ENCODE measurements at places on chromosomes 2 and 18. TPM values are rescaled to one million over a fixed set of nuclear protein-coding genes. Genes with fewer than 3 reads are reported as not detected.
A peak's percentile ranks its signal among the peaks of the same experiment; 100 is the strongest.

DNA sequence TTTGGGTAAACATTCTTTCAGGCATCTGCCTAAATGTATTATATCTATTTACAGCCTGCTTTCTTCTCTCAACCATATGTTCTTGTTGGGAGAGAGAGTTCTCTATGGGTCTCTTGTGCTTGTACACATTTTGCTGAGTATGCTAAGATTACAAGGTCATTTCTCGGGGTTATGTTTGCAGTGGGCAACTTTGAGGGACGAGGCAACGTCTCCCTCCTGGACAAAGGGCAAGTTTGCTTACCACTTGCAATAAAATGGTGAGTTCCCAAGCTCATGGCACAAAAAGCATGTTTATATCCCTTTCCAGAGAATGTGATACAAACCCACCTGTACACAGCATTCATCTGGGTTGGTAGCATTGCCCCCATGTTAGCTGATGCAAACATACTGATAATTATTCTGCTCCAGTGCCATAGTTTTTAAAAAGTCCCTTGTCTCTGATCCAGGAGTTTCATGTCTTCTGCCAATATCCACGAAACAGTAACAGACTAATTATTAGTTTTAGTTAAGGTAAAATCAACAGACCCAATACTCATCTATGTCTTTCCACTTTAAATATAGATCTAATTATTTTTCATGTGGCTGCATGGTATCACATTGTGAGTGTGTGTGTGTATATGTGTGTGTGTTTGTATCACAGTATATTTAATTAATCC lies 84.2 kb upstream of the MAPK4 start:
- no peaks in the 10 kb centered on the region for H3K36me3 ChIP-seq
- no peak overlapping the region for H3K4me3 ChIP-seq
- H3K4me1 ChIP-seq: no peaks in the 10 kb centered on the region
- H3K27ac ChIP-seq: no peak overlapping the region

The RAB17 gene
- total RNA-seq: 10.6 TPM

GRCh38 chr18:65124633-65125032 lies 626.2 kb upstream of the CDH7 start:
- H3K4me1 ChIP-seq: peaks cover 5% of the 10 kb centered on the region
- no peak overlapping the region for H3K27ac ChIP-seq
- H3K36me3 ChIP-seq: no peaks in the 10 kb centered on the region
- H3K4me3 ChIP-seq: peak overlapping the region; percentile 44
- H3K27me3 ChIP-seq: no peaks in the 10 kb centered on the region

DNA sequence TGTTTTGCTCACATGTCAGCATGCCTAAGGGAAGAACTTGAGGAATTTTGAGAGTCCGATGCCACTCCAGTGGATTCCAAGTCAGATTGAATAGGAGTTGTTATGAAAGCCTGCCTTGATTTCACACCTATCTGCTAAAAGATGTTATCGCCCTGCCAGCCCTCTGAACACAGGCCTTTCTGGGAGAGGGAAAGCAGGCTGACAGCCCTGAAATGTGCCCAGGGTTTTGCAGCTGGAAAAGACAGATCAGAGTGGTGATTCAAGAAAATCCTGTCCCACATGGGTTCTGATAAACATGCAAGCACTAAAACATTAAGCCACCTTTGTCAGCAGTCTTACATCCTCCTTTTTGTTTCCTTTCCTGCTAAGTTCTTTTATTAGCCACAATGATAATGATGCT lies 1752.9 kb upstream of the CELF4 start:
- no peaks in the 10 kb centered on the region for H3K27me3 ChIP-seq
- no peak overlapping the region for H3K27ac ChIP-seq
- no peak overlapping the region for H3K4me3 ChIP-seq
- DNase-seq: no peak

The NRP2 gene
- 10.3 TPM for total RNA-seq

- peaks cover 9% of the 10 kb centered on the region for H3K4me1 ChIP-seq
- H3K27ac ChIP-seq: no peak overlapping the region
- no peak for DNase-seq
- no peaks in the 10 kb centered on the region for H3K36me3 ChIP-seq
Observed at GRCh38 chr2:147663962-147664361, 180.9 kb upstream of the ACVR2A start.

- no peak overlapping the region for H3K4me3 ChIP-seq
- H3K27ac ChIP-seq: no peak overlapping the region
- no peaks in the 10 kb centered on the region for H3K36me3 ChIP-seq
- peaks cover 16% of the 10 kb centered on the region for H3K4me1 ChIP-seq
- H3K27me3 ChIP-seq: no peaks in the 10 kb centered on the region
Observed at GRCh38 chr2:23505218-23505983, 120.4 kb downstream of the KLHL29 start.

- no peaks in the 10 kb centered on the region for H3K4me1 ChIP-seq
- H3K27ac ChIP-seq: no peak overlapping the region
- no peak for DNase-seq
- no peaks in the 10 kb centered on the region for H3K27me3 ChIP-seq
- peaks cover 11% of the 10 kb centered on the region for H3K36me3 ChIP-seq
- H3K4me3 ChIP-seq: no peak overlapping the region
Observed at GRCh38 chr2:231334179-231334930, 61.2 kb upstream of the B3GNT7 start.

GRCh38 chr18:8468921-8469335 lies 140.3 kb upstream of the RAB12 start:
- no peak overlapping the region for H3K27ac ChIP-seq
- no peaks in the 10 kb centered on the region for H3K36me3 ChIP-seq
- no peaks in the 10 kb centered on the region for H3K4me1 ChIP-seq
- no peak for DNase-seq
- H3K4me3 ChIP-seq: no peak overlapping the region

The CACNB4 gene
- total RNA-seq: 0.49 TPM

DNA sequence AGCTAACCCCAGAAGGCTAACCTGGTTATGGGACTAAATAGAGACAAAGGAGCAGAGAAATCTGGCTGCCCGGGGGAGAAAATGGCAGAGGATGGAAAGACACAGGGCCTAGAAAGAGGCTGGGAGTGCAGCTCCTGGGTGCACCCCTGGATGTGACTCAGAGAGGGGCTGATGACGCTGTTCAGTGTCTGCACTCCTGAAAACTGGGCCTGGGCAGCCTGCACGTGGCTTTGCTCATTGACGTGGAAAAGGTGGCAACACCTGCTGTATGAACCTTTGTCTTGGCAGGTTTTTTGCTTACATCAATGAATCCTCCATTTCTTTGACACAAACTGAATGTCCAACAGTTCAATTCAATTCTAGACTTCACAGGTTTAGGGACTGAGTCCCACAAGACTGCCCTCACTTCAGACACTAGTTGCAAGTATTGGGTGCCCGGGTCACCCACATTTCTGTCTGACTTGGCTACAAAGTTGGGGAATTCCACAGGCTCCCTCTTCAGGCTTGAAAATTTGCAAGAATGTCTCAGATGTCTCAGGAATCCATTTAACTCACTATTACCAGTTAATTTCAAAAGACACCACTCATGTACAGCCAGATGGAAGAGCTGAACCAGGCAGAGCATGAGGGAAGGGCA lies 47.3 kb upstream of the PUM2 start:
- no peak for DNase-seq
- peaks cover 25% of the 10 kb centered on the region for H3K4me1 ChIP-seq
- no peaks in the 10 kb centered on the region for H3K36me3 ChIP-seq

DNA sequence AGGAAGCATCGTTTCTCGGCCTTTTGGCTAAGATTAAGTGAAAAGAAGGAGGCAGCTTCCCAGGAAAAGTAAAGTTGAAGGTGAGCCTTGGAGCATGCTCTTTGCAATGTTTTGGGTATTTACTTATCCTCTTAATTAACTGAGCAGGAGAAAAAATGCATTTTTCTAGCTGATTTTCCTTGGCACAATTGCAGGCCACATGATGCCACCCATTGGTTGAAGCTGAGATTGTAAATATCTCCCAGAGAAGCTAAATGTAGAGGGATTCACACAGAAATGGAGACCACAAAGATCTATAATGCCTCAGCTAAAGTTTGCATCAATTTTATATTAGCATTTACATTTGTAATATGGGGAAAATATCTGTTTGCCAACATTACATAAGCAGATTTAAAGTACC lies 294.1 kb downstream of the KCNS3 start:
- no peak for DNase-seq
- no peaks in the 10 kb centered on the region for H3K36me3 ChIP-seq
- H3K27ac ChIP-seq: no peak overlapping the region
- H3K4me1 ChIP-seq: peaks cover 18% of the 10 kb centered on the region

DNA sequence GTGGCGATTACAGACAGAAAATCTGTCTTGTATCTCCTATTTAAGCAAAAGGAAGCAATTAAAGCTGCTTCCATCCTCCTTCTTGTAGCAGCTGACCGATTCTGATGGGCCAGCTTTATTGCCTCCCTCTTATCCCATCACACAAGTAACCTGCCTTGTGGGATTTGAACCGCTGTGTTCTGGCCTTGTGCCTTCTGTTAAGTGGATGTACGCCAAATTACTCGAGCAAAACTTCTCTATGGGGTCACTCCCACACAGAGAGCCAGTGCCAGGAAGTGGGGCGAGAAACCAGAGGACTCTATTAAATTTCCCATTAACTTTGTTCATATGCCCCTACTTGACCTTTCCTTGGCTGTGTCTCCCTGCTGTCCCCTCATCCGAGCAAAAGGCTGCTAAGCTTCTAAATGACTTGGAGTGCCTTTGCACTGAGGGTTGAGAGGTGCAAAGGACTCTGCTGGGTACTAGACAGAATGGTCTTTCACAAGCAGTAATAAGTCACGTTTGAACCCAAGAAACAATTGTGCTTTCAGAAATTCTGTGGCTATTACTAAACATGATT lies 672.5 kb downstream of the MBD2 start:
- no peak overlapping the region for H3K27ac ChIP-seq
- H3K4me1 ChIP-seq: no peaks in the 10 kb centered on the region
- no peak overlapping the region for H3K4me3 ChIP-seq

The IL36G gene
- not detected for total RNA-seq

- no peak for DNase-seq
- no peak overlapping the region for H3K4me3 ChIP-seq
- peaks cover 87% of the 10 kb centered on the region for H3K27me3 ChIP-seq
- H3K27ac ChIP-seq: no peak overlapping the region
- H3K4me1 ChIP-seq: peaks cover 8% of the 10 kb centered on the region
- no peaks in the 10 kb centered on the region for H3K36me3 ChIP-seq
Observed at GRCh38 chr2:26563686-26564085, 77.5 kb downstream of the CIB4 start.

- peak; percentile 25 for DNase-seq
- no peak overlapping the region for H3K4me3 ChIP-seq
- peaks cover 5% of the 10 kb centered on the region for H3K4me1 ChIP-seq
- H3K36me3 ChIP-seq: peaks cover 4% of the 10 kb centered on the region
- H3K27me3 ChIP-seq: no peaks in the 10 kb centered on the region
Observed at GRCh38 chr2:41894563-41895333, 153.1 kb upstream of the PKDCC start.

The ASPRV1 gene
- total RNA-seq: 0.23 TPM

- peaks cover 51% of the 10 kb centered on the region for H3K36me3 ChIP-seq
- H3K4me1 ChIP-seq: peaks cover 27% of the 10 kb centered on the region
Observed at GRCh38 chr2:33292981-33293595, 183.4 kb upstream of the RASGRP3 start.

- no peak for DNase-seq
- H3K4me3 ChIP-seq: no peak overlapping the region
- no peaks in the 10 kb centered on the region for H3K4me1 ChIP-seq
- H3K27me3 ChIP-seq: no peaks in the 10 kb centered on the region
- H3K27ac ChIP-seq: no peak overlapping the region
- no peaks in the 10 kb centered on the region for H3K36me3 ChIP-seq
Observed at GRCh38 chr2:48572816-48573215, 42.9 kb downstream of the STON1 start.

- no peaks in the 10 kb centered on the region for H3K36me3 ChIP-seq
- no peak for DNase-seq
- H3K4me3 ChIP-seq: no peak overlapping the region
- H3K27ac ChIP-seq: no peak overlapping the region
- H3K4me1 ChIP-seq: peaks cover 12% of the 10 kb centered on the region
Observed at GRCh38 chr18:73715210-73715670, 432.4 kb downstream of the FBXO15 start.

DNA sequence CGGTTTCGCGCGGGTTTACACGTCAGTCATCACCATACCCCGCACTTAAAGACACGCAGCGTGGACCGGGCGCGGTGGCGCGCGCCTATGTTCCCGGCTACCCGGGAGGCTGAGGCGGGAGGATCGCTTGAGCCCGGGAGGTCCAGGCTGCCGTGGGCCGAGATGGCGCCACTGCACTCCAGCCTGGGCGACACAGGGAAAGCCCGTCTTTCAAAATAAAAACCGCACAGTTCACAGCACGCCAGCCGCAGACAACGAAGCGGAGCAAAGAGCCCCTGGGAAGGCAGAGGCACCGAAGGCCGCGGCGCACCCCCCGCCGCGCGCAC lies 328 bp downstream of the DTYMK start:
- H3K4me1 ChIP-seq: peaks cover 7% of the 10 kb centered on the region
- no peaks in the 10 kb centered on the region for H3K27me3 ChIP-seq
- no peak for DNase-seq
- H3K4me3 ChIP-seq: peak overlapping the region; percentile 90
- H3K27ac ChIP-seq: peak overlapping the region; percentile 79
- peaks cover 34% of the 10 kb centered on the region for H3K36me3 ChIP-seq

The DNAJC5G gene
- total RNA-seq: not detected

DNA sequence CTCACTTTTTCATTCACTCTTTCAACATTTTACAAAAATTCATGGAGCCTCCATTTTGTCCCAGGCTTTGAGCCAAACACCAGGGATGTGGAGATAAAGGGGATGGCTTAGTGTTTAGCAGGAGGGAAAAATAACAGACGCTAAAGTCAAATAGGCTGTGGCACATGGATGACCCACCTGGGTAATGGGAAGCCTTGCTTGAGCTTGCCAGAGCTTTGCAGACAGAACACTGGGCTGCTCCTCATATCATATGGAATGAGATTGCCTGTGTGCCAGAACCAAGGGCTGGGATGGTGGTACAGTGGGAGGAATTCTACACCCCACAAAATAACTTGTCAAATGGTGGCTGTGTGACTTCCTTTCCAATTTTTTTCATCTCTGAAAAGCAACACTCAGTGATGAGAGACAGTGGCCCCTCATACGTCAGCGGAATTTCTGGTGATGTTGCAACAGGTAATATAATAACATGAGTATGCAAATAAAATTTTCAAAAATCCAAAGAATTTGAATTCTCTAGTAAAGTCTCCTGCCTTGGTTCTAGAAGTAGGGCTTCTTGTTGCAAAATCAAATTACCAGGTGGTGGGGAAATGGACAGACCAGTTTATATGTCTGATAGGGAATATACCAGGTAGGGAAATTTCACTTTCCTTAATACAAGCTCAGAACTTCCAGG lies 252.9 kb downstream of the CLIP4 start:
- peaks cover 38% of the 10 kb centered on the region for H3K27me3 ChIP-seq
- peak; percentile 72 for DNase-seq
- H3K4me1 ChIP-seq: peaks cover 6% of the 10 kb centered on the region
- H3K27ac ChIP-seq: peak overlapping the region; percentile 11
- H3K36me3 ChIP-seq: peaks cover 6% of the 10 kb centered on the region

The CPLX4 gene
- not detected for total RNA-seq

GRCh38 chr2:237691029-237691907 lies 63.9 kb downstream of the LRRFIP1 start:
- DNase-seq: no peak
- peak overlapping the region; percentile 53 for H3K4me3 ChIP-seq
- H3K27me3 ChIP-seq: no peaks in the 10 kb centered on the region

GRCh38 chr2:42244520-42244919 lies 75.4 kb downstream of the EML4 start:
- no peaks in the 10 kb centered on the region for H3K4me1 ChIP-seq
- no peak for DNase-seq
- no peak overlapping the region for H3K4me3 ChIP-seq
- peak overlapping the region; percentile 47 for H3K27ac ChIP-seq
- H3K36me3 ChIP-seq: peaks cover 7% of the 10 kb centered on the region

Measured in MCF 10A (cell line).